ENCODE measurements at places on chromosomes 3 and 15.

GRCh38 chr15:91258415-91258759 lies 158.3 kb downstream of the SV2B start:
- no peak for DNase-seq

DNA sequence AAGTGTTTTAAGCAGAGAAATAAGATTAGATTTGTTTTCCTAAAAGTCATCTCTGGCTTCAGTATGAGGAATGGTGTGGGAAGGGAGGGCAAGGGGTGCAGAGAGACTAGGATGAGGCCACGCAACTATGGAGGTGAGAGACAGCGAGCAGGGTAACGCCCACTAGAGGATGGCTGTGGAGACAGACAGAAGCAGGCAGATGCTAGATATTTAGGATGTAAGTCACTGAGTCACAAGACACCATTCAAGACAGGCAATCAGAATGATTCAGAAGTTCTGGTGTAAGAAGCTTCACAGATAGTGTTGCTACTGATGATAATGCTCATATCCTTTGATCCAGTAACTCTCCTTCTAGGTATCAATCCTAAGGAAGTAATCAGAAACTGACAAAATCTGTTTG lies 19.1 kb downstream of the HSPBAP1 start:
- DNase-seq, result no peak

GRCh38 chr3:52093756-52094545 lies 37.6 kb upstream of the DUSP7 start:
- peak; percentile 76 for DNase-seq

GRCh38 chr15:65761210-65761926 lies 30.7 kb downstream of the DENND4A start:
- DNase-seq, result no peak

DNA sequence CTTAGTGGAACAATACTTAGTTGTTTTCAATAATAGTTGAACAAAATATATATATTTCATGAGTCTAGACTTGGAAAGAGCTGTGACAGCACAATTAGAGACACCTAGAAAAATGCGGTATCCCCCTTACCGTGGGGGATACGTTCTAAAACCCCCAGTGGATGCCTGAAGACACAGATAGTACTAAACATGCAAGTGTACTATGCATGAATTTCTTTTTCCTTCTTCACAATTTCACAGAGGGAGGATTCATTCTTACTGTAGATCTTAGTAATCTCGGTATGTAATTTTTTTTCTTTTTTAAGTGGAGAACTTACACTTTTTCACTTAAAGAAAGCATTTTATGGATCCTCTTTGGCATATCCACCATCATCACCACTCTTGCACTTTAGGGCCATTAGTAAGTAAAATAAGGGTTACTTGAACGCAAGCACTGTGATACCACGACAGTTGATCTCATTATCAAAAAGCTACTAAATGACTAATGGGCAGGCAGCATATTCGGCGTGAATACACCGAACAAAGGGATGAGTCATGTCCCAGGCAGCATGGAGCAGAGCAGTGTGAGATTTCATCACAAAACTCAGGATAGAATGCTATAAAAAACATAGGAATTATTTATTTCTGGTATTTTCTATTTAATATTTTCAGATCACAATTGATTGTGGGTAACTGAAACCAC lies 72.3 kb upstream of the ZNF280D start:
- peak; percentile 87 for DNase-seq

- no peak for DNase-seq
Measured at GRCh38 chr15:71104636-71105035, 10.6 kb upstream of the THSD4 start.

GRCh38 chr15:48411971-48412591 lies 80.9 kb downstream of the DUT start:
- DNase-seq, result peak; percentile 66

GRCh38 chr3:58325525-58325992 lies 7.1 kb upstream of the PXK start:
- DNase-seq, result no peak

- DNase-seq, result no peak
Measured at GRCh38 chr15:91255670-91256192, 155.7 kb downstream of the SV2B start.

DNA sequence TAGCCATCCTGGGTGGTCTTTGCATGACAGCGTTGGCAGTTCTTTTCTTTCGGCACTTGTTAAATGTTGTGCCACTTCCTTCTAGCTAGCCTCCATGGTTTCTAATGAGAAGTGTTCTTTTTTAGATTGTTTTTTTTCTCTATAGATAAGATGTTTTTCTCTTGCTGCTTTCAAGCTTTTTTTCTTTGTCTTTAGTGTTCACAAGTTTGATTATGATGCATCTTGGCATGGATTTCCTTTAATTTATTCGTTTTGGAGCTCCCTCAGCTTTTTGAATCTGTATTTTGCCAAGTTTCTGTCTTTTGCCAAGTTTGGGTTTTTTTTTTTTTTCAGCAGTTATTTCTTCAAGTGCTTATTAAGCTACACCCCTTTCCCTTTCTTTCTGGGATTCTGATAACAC lies 53.1 kb downstream of the TM2D3 start:
- no peak for DNase-seq

- no peak for DNase-seq
Measured at GRCh38 chr3:101529816-101530685, 17.0 kb upstream of the SENP7 start.

- no peak for DNase-seq
Measured at GRCh38 chr3:181725830-181726229, 14.1 kb downstream of the SOX2 start.

- no peak for DNase-seq
Measured at GRCh38 chr3:195099951-195100785, 170.8 kb downstream of the XXYLT1 start.
